ENCODE measurements at places on chromosomes 5 and 9.

GRCh38 chr9:112218908-112219307, 43.8 kb upstream of the SUSD1 start:
- no peak for DNase-seq

DNA sequence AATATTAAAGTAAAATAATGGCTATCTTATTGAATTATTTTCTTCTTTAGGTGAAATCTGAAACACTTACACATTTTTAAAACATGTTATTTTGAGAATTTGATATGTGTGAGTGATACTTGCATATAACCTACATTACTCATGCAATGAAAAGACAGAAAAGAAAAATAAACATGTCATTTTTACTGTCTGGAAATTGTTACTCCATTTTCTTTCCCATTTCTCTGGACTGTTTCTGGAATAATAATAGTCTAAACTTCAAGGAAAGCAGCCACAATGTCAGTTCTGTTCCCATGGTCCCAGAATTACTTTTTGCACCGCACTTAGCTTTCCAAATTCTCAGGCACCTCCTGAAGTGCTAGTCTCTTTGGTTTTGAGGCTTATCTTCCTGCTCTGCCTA, 145.5 kb downstream of the PRR16 start:
- no peak for DNase-seq

DNA sequence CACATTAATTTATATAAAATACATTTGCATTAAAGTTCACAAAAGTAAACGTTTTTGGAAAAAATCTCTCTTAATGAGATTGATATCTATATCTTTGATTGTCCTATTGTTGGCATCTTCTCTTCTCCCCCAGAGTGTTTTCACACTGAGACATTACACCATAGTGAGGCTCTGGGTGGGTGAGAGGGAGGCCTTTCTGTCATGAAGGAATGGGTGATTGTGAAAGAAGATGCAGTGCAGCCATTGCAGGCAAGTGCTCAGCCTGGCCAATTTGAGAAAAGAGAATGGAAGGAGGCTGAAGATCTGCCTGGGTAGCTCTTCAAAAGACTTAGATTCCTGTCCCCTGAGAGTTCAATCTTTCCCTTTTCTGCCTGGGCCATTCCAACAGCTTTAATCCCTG, 140.8 kb downstream of the SLC12A2 start:
- no peak for DNase-seq

- DNase-seq = no peak
Observed at GRCh38 chr9:18866121-18866831, 166.7 kb downstream of the SAXO1 start.

DNA sequence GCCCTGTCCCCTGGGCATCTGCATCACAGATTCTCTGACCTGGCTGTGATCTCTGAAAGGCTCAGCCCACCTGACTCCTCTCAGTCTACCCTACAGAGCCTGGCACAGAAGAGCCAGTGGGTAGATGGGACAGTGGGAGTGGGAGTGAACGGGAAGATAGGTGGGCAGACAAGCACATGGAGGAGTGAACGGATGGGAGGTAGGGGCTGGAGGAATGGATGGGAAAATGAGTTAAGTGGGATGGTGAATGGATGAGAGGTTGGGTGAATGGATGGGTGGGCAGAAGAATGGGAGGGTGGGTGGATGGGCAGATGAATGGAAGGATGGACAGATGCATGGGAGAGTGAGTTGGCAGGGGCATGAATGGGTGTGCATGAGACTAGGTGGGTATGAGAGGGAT, 18.8 kb downstream of the STK10 start:
- DNase-seq = no peak

- DNase-seq = no peak
Observed at GRCh38 chr9:112894041-112894440, 3.4 kb upstream of the SLC46A2 start.

- DNase-seq = no peak
Observed at GRCh38 chr5:115424030-115424429, 120.5 kb downstream of the FEM1C start.

GRCh38 chr9:69818750-69819345, 1.8 kb upstream of the CFAP95 start:
- DNase-seq = no peak

DNA sequence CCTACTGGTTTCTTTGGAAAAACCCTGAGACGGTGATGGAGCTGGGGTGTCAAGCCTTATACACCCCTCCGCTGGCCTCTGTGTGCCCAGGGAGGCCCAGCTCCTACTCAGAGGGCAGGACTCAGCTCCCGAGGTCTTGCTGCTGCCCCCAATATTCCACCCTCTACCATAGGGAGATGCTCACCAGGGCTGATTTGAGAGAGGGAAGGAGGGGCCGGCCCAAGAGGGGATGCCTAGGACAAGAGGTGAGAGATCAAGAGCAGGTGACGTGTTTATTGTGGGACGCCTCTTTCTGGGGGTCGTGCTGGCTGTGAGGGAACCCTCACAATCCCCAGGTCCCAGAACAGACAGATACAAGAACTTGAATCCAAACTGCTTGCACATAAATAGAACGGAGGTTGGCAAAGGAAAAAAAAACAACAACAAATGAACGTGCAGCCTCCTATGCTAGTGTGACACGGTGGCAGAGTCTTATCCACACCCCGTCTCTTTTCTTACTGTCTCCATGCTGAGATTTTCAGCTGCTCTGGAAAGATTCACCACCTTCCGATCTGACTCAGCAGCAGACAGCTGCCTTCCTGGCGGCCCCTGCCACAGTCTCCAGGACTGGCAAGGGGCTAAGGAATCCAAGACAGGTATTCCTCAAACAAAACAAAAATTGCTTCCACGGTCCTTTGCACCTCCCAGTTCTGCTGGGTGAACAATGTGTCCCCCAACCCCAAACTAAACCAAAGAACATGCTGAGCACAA, 22.3 kb downstream of the FABP6 start:
- DNase-seq = no peak

DNA sequence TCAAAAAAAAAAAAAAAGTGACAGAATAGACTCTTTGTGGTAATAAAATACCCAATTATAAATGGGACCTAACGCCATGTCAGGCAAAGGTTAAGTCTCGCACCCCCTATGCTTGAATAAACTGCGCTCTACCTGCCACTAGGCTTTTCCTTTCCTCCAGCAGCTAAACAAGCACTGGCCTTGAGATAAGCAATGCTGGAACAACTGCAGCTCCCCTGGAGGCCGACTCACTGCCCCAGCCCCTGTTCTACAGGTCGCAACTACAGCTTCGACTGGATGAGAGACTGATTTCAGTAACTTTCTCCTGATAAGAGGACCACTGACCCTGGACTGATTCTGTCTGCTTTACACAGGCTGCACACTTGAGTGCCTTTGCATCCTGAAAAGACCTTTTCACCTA, 210.2 kb downstream of the HSPA4 start:
- DNase-seq = no peak

Data from left renal pelvis (tissue), 4 donors.